Left renal cortex interstitium (tissue), 4 donors: ENCODE measurements at places on chromosomes 1 and 21. TPM values are rescaled to one million over a fixed set of nuclear protein-coding genes. Genes with fewer than 3 reads are reported as not detected.

GRCh38 chr1:18547460-18547859 is 66.7 kb downstream of the KLHDC7A start:
- DNase-seq = no peak

- DNase-seq = no peak
Measured at GRCh38 chr1:222049176-222049575, 307.3 kb upstream of the DUSP10 start.

GRCh38 chr1:101250656-101251272 is 13.9 kb downstream of the S1PR1 start:
- DNase-seq = no peak

- DNase-seq = no peak
Measured at GRCh38 chr1:163440090-163440489, 118.3 kb downstream of the NUF2 start.

DNA sequence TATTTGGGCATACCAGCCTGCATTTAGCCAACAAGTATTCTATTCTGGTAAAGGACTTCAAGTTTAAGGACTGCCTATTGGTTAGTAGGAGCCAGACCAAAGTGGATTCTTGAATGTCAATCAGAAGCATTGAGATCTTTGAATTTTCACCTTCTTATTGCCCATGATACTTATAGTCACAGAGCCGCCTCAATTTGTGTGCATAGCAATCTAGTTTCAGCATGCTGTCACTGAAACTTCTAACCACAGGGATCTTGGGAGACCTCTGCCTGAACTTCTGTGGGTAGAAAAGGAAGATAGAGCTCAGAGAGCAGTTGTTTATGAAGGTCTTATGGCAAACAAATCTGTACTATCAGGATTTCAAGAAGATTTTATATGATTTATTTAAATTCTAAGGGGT is 501.4 kb upstream of the USP24 start:
- no peak for DNase-seq

GRCh38 chr1:156344409-156344808 is 6.1 kb downstream of the TSACC start:
- DNase-seq = no peak

- DNase-seq = no peak
Measured at GRCh38 chr1:1947493-1947892, 28.4 kb upstream of the TMEM52 start.

DNA sequence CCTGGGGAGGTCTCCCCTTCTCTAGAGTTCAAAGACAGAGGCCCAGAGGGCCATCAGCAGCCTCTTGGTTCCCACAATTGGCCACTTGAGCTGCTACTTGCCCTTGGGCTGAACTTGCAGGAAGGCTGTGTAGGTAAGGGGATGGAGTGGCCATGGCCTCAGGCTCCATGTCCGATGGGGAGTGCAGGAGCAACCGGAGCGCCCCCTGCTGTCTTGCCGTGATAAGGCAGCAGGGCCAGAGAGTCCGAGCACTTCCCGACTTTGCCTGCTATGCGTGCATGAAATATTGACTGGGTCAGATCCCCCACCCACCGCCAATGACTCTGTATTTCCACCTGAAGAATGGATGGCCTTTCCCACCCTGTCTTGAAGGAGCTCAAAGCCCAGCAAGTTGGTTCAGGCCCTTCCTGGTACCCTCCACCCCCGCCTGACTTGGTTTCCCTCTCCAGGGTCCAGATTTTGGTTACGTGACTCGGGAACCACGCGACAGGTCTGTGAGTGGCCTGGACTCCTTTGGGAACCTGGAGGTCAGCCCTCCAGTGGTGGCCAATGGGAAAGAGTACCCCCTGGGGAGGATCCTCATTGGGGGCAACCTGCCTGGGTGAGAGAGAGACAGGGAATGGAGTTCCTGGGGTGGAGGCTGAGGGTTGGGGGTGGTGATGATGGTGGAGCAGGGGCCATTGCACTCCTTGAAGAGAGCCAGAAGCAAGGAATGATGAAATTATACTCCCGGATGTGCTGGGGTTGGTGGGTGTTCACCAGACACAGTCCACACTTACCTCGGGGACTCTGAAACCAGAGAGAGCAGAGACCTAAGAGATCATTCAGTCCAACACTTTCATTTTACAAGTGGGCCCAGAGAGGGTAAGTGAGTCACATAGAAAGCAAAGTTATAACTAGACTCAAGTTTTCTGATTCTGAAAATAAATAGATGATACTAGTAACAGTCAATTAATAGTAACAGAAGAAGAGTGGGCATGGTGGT is 25.6 kb downstream of the PADI3 start:
- DNase-seq = no peak

- no peak for DNase-seq
Measured at GRCh38 chr1:32533792-32534327, 5.4 kb upstream of the ZBTB8A start.

- no peak for DNase-seq
Measured at GRCh38 chr1:207405814-207406213, 48.3 kb upstream of the CR2 start.

GRCh38 chr1:209250861-209251636 is 332.5 kb upstream of the CAMK1G start:
- no peak for DNase-seq

- no peak for DNase-seq
Measured at GRCh38 chr1:187943606-187944403, 1115.1 kb downstream of the PLA2G4A start.

- DNase-seq = no peak
Measured at GRCh38 chr1:53084589-53084971, 22.6 kb downstream of the PODN start.

- no peak for DNase-seq
Measured at GRCh38 chr1:39711104-39711965, 20.1 kb upstream of the HPCAL4 start.

The TRIM45 gene
- polyA plus RNA-seq = 15.1 TPM

The LCE2A gene
- polyA plus RNA-seq = not detected

The OR6P1 gene
- polyA plus RNA-seq = not detected

The KPRP gene
- polyA plus RNA-seq = not detected

The OR2T5 gene
- polyA plus RNA-seq = not detected

The TEX38 gene
- polyA plus RNA-seq = 0.36 TPM

The RNF115 gene
- 14.2 TPM for polyA plus RNA-seq

The MAP10 gene
- 4.8 TPM for polyA plus RNA-seq
